Right cardiac atrium (tissue), 5 donors: ENCODE measurements at places on chromosomes 6 and 20.

GRCh38 chr20:21101932-21102575 is 4.1 kb downstream of the LINC00237 start:
- no peak for DNase-seq

DNA sequence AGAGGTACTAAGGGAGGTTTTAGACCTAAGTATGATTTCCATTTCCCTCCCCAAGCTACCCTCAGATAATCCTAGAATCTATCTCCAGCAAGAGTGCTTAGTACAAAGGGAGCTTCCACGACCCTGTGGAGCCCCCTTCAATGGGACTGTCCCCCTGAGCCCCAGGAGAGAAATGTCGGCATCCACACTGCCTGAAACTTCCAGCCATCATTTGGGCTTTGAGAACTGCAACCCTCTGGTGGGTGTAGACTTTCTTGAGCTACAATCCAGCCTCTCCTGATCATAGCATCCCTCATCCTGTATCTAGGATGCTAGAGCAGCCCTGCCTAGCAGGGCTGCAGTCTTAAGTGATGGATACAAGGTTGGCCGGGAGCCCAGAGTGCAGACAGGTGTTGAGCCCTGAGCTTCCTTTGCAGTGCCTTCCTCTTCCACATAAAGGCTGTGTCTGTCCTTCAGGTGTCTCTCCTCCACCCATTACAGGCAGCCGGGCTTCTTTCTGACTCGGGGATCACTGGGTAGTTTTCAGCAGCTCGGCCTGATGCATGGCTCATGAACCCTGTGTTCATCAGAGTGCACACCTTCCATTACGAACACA is 424.5 kb downstream of the PREX1 start:
- DNase-seq: no peak

DNA sequence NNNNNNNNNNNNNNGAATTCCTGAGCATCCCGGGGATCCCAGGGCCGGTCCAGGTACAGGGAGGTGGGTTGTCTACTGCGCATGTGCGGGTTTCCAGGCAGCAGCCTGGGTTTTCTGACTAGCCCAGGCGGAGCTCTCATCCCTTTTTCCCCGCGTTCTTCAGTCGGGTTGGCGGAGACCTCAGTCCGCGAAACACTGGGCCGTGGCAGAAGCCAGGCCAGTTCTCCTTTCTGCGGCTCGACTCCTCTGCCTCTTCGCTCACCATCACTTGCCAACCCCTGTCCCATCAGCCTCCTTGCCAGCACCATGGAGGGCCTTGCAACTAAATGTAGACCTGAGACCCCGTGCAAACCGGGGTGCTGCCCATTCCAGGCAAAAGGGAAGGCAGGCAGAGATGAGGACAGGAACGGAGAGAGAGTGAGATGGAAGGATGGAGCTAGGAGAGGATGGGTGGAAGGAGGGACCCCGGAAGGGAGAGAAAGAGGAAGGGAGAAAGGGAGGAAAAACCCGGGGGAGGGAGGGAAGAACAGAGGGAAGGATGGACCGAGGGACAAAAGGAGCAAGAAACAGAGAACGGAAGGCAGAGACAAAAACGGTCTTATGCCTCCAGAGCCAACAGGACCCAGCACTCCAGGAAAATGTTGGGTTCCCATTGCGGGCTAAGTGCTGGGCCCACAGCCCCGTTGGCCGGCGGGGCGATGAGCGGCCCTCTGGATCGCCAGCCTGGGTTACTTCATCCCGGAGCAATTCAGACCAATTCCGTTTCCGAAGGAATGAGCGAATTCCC is 445.4 kb upstream of the DEFB115 start:
- DNase-seq: peak; percentile 33

DNA sequence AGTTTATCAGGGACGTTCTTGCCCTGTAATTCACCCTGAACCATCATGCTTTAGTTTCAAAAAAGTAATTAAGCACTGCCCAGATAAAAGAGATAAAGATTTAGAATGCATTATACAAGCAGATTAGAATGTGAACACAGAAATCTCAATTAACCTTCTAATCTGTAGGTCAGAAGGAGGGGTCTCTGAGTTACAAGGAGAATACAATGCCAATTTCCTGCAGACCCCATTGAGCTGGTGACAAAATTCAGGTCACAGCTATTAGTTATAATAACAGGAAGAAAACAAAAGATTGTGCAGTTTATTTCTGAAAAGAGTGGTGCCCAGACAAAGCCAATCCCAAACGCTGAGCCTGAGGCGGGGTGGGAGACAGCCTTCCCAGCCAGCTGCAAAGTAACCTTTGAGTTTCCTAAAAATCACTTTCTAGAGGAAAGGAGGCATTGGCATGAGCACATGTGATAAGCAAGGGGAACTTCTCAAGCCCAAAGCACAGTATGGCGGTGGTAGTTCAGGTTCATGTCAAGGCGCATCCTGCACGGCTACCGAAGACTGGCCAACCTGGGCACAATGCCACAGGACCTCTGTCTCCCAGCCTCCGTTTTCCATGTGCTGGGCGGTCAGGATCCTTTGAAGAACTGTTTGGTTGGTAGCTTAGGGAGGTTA is 192.5 kb downstream of the TTLL2 start:
- DNase-seq: no peak

DNA sequence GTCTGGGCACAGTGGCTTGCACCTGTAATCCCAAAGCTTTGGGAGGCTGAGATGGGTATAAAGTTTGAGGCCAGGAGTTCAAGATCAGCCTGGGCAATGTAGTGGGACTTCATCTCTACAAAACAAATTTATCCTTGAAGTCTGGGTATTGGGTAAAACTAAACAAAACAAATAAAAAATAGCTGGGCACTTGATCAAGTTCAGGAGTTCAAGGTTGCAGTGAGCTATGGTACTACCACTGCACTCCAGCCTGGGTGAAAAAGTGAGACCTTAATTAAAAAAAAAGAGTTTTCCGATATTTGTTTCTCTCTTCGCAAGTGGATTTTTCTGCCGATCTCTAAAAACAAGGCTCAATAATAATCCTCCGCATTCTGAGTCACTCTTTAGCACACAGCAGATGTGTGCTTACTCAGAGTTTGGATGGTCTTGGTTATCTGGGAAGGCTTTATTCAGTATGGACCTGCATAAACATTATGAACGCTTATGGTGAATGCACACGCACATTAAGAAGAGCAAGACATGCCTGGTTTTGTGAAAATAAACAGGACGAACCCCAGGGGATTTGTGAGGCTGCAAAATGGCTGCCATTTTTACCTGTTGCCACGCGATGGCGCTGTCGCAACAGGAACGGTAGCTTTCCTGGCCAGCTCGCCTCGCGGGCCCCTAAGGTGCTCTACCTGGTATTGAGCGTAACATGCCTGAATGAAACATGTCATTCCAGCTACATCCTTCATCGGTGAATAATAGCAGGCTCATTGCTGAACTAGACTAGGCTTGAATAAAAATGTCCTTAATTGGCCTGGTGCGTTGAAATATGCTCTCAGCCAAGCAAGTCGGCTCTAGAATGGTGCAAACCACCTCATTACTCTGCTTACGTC is 6.0 kb downstream of the OPN5 start:
- DNase-seq: peak; percentile 82

- DNase-seq: no peak
Observed at GRCh38 chr6:82511546-82511945, 147.9 kb downstream of the TPBG start.

GRCh38 chr6:30834646-30835045 is 49.7 kb upstream of the DDR1 start:
- DNase-seq: no peak

DNA sequence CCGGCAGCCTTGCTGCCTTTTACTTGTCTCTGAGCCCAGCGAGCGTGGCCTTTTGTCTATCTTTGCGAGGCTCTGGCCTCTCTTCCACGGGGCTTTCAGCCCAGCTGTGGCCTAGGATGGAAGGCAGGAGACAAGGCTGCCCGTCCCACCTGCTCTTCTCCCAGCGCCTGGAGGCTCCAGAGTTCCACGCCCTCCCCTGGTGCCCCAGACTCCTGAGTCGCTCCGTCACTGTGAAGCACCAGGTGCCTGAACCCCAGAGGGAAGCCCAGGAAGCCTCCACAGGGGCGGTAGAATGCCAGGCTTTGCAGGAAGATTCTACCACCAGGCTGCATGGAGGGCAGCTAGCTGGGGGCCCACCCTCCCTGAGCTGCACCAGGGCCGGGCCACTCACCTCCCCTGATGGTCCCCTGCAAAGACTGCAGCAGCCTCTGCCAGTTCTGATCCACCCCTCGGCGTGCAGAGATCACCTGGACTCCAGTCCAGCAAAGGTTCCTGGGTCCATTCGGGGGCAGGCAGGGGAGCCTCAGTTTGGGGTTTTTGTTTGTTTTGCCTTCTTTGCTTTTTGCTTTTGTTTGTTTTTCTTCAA is 384.6 kb downstream of the CDH4 start:
- DNase-seq: no peak

- DNase-seq: no peak
Observed at GRCh38 chr6:150346346-150346745, 22.5 kb upstream of the IYD start.

DNA sequence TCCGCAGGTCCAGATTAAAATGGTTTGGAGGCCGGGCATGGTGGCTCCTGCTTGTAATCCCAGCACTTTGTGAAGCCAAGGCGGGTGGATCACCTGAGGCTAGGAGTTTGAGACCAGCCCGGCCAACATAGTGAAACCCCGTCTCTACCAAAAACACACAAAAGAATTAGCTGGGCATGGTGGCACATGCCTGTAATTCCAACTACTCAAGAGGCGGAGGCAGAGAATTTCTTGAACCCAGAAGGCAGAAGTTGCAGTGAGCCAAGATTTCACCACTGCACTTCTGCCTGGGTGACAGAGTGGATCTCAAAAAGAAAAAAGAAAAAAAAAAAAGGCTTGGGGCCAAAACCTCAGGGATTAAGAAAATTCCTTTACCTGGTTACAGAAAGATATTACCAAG is 30.5 kb downstream of the C6orf15 start:
- DNase-seq: no peak

- no peak for DNase-seq
Observed at GRCh38 chr6:30615958-30616810, 859 bp downstream of the PPP1R10 start.
